ENCODE measurements at places on chromosomes 6 and 20.
A peak's percentile ranks its signal among the peaks of the same experiment; 100 is the strongest.

DNA sequence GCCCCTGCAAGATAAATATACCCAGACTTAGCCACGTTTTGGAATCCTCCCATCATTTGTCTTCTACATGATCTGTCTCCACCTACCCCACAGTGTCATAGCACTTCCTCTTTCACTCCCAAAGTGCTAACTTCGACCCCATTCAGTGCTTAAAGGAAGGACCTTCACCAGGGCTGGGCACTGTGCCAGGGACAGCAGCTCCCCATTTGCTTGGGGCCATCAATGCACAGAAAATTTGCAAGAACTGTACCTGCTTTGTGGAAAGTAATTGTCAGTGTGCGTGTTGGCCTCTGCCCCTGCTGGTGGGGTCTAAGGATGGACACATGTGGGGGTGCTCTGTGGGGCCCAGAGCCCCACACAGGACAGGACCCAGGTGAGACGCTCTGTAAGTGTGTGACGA, 5.2 kb upstream of the BPIFA2 start:
- DNase-seq: no peak

GRCh38 chr6:10954590-10955010, 67.7 kb downstream of the SYCP2L start:
- peak; percentile 45 for DNase-seq

DNA sequence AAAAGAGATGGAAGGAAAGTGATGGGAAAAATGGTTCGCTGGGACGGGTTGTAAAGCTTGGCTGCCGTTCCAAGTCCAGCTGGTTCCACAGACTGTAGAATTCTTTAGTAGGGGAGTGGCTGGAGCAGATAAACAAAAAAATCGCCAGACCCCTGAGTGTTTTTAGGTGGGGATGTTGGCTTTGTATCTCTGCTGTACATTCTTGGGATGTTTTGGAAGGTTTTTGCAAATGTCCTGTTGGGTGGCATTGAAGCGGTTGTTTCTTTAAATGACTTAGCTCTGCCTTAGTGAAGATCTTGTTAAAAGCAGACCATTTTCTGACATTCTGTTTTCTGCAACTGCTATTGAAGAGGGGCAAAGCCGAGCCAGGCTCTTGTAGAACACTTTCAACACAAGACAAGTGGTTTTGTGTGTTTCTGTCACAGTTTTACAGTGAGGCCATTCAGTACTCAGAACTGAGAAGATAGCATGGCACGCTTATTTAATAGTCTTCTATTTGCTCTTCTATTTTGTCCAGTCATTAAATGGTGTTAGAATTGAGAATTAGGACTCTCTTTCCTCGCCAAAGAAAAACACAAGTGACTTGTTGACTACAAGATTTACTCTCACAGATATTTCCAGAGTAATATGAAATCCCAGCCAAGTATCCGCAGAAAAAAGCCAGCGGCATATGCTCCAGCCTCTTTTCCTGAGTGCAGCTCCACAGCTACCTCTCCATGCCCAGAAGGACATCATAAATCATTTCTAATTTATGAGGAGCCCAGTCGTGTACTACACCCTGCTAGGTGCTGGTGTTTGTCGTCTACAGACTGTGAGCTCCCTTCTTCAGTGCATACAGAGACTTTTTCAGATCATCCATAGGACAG, 65.8 kb downstream of the PHACTR2 start:
- DNase-seq: no peak

DNA sequence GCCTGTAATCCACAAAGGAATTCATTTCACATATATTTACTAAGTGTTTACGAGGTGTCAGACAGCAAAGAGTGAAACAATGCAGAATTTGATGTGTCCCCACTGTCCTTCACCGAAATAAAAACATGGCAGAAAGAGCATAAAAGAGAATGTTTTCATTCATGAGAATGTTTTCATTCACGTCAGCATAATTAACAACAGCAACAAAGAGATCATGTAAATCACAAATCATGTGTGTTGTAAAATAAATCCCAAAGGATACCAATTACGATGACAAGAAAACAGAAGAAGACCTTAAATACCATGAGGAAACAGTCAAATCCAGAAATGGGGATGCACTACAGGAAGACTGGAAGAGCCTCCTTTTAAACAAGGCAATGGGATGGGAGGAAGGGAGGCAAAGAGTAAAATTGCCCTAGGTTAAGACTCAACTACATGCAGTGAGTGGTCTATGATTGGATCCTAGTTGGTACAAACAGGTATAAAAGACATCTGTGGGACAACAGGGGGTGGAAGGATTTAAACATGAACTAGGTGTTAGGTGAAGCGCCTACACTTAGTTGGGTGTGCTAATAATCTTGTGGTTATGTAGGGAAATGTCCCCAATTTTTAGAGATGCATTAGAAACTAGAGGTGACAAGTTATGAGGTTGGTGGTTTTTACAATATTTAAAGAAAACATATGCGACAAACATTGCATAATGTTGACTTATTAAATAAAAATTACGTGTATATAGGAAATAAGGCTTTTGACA, 1.5 kb downstream of the ZSCAN31 start:
- peak; percentile 16 for DNase-seq

DNA sequence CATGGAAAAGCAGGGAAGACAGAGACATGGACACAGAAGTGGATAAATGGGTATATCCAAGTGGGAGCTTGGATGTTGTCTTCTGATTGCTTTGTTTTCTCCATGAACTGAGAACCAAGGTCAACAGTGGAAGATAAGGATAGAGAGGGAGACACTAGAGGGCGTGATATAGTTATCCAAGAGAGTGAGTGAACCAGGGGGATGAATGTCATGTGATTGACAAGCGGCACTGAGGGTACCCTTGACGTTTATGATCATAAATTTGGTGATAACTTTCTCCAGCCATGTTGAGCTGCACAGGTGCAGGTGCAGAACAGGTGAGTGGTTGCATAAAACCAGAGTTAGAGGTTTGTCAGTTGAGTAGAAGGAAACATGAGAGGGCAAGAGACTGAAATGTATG, 20.7 kb downstream of the EBF4 start:
- peak; percentile 69 for DNase-seq

- no peak for DNase-seq
These were observed 313.9 kb downstream of the THBS2 start for GRCh38 chr6:168939796-168940195.

GRCh38 chr20:15199698-15200097, 862.3 kb upstream of the FLRT3 start:
- no peak for DNase-seq

DNA sequence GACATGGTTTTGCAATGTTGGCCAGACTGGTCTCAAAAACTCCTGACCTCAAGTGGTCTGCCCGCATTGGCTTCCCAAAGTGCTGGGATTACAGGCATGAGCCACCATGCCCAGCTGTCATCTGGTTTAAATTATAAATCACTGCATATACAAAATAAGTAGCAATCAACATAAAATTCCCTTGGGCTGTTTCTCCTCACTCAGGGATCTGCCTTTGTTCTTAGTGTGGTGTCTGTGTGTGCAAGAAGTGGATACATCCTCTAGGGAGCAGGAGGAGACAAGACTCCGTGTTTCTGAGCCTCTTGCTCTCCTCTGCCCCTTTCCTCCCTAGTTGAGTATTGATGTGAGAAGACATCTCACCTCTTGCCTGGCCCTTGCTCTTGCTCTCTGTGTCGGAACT, 65.2 kb upstream of the ADGRF4 start:
- no peak for DNase-seq

- no peak for DNase-seq
These were observed 64.4 kb upstream of the BMP2 start for GRCh38 chr20:6703047-6703446.

GRCh38 chr20:58402827-58403226, 13.8 kb downstream of the VAPB start:
- no peak for DNase-seq

- DNase-seq: no peak
These were observed 904.5 kb downstream of the GRIK2 start for GRCh38 chr6:102298051-102298450.

DNA sequence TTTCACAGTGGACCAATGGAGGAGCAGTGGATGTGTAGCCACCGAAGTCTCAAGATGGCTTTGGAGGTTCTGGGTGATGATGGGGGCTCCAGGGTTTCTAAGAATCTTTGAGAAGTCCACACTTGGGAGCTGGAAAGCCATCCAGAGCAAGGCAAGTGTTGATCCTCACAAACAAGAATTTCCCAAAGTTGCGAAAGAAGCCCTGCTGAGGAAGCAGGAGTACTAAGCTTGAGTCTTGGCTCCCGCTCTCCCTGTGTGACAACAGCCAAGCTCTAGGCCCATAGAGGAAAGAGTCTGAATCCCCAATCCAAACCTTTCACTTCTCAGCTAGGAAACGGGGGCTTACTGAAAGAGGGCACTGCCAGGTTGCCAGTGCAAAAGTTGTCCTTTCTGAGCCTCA, 106.0 kb downstream of the EDN3 start:
- no peak for DNase-seq

GRCh38 chr20:63694584-63695423, 1.6 kb upstream of the TNFRSF6B start:
- DNase-seq: no peak

DNA sequence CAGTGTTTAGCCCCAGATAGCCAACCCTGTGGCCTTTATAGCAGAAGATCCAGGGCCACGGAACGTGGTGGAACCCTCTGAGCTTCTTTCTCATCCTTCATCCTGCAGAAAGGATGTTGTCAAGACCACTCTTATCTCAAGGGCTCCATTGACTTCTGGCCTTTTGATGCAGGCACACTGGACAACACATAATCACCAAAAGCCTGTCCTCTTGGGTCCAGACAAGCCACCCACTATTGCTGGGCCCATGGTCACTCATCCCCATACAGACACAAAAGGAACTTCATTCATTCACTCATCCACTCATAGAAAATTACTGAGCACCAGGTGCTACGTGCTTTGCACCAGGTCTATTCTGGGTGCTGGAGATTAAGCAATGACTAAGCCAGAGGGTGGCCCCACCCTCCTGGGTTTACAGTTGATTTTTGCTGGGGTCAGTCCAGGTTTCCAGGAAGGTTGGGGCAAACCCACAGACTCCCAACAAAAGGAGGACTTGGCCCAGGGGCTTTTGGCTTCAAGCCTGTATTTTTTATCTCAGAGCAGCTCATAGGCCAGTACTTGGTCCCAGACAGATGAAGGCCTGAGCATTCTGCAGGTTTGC, 2.4 kb downstream of the CST8 start:
- no peak for DNase-seq

GRCh38 chr20:36342331-36343120, 36.4 kb downstream of the DLGAP4 start:
- no peak for DNase-seq

- DNase-seq: no peak
These were observed 11.6 kb downstream of the SNRPB start for GRCh38 chr20:2458919-2459499.

- DNase-seq: no peak
These were observed 9.9 kb downstream of the LAMA5 start for GRCh38 chr20:62357187-62357667.

DNA sequence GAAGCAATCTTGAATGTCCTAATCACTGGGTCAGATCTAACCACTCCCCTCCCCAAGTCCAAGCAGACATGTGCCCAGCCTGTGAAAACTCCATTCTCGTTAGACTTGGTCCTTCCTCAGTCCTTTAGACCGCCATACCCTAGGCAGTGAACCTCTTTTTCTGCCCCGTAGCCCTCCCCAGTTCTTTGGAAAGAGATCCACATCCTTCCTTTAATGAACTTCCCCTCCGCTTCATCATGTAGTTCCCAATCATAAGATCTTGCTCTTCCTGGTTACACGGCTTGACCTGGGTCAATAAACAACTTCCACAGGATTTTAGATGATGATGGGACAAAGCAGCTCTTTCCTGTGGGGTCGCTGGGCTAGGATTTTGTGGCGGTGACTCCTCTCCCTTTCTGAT, 9.6 kb downstream of the AHCY start:
- no peak for DNase-seq

- no peak for DNase-seq
These were observed 2.3 kb upstream of the INSM1 start for GRCh38 chr20:20365480-20366161.

DNA sequence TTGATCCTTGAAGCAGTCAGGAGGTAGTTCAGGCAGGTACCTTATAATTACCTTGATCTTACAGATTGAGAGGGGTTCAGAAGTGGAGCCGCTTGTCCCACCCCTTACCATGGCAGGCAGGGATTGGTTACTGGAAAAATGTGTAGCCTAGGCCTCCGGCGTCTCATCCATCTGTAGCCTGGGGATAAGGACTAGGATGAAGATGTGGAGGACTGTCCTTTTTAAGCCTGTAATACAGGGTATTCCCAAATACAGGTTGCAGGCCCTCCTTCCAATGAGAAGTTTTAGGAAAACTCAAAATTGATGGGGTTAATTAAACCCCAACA, 2.8 kb downstream of the HMGA1 start:
- DNase-seq: no peak

GRCh38 chr20:19789446-19789845, 31.4 kb downstream of the RIN2 start:
- no peak for DNase-seq

GRCh38 chr20:7094438-7094997, 327.0 kb downstream of the BMP2 start:
- DNase-seq: no peak

- DNase-seq: no peak
These were observed 107.0 kb upstream of the DST start for GRCh38 chr6:56749632-56750151.

DNA sequence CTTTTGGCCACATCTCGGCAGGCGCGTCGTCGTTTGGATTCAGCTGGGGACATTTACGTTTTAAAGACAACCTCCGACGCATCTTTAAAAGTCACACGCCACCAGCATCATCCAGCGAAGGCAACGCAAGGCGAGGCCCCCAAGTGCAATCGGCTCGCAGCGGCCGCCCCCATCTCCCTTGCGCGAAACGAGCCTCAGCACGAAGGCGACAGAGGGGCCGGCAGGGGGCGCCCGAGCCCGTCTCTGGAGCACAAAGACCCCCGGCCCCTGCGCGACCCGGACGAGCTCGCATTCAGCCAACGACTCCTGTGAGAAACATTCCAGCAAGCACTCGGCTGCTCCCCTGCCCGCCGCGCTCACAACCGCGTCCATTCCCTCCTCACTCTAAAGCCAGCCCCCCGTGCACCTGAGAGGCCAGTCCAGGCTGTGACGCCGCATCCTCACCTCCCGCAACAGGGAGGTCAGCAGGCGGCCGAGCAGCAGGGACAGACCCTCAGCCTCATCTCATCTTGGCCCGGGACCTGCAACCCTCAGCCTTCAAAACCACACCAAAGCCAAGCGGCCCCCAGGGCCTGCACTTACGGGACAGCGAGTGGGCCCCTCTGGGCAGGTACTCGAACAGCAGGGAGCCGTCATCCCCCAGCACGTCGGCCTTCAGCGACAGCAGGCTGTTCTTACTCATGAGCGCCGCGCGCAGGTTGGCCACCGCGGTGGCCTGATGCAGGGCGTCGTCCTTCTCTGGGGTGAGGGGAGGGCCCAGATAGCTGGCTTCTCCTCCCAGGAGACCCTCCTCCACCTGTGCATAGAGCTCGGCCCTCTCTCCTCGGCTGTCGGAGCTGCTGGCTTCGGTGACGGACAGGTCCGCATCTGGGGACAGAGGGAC, 35.8 kb downstream of the SLC2A4RG start:
- DNase-seq: peak; percentile 24

GRCh38 chr6:139402876-139403386, 28.5 kb upstream of the CITED2 start:
- DNase-seq: no peak

GRCh38 chr6:14593286-14593685, 475.7 kb downstream of the CD83 start:
- no peak for DNase-seq

- DNase-seq: peak; percentile 58
These were observed 50.2 kb upstream of the HINT3 start for GRCh38 chr6:125906158-125906998.

- peak; percentile 32 for DNase-seq
These were observed 49.3 kb downstream of the PRR18 start for GRCh38 chr6:166258854-166259276.

Measured in CD4-positive, alpha-beta T cell treated with Interleukin-17A for 1 hour (primary cell).